ENCODE measurements at places on chromosomes 12 and 14.

- no peak for DNase-seq
Measured at GRCh38 chr14:61125041-61125866, 144.2 kb downstream of the SLC38A6 start.

DNA sequence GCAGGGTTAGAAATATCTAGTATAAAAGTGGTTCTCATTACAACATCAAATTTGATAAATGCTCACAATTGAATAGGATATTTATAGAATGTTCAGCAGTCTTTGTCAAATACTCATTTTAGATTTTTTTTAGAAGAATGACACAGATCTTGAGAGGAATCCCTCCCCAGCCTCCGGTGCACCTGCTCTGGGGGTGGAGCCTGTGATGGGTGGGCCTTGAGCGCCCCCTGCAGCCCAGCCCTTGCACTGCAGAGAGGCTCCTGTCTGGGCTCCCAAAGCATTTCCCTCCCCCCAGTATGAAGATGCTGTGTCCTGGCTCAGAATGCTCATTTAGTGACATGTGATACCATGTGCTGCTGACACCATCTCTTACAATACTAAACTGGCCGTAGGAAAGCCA is 792.3 kb downstream of the TMEM121 start:
- DNase-seq, result peak; percentile 66

DNA sequence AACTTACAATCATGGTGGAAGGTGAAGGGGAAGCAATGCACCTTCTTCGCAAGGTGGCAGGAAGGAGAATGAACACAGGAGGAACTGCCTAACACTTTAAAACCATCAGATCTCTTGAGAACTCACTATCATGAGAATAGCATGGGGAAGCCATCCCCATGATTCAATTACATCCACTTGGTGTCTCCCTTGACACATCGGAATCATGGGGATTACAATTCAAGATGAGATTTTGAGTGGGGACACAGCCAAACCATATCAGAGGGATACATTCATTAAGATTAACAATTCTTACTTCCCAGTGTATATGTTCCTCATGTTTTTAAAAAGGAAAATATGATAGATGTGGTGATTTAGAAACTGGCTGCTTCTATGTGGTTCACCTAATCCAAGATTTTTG is 117.9 kb downstream of the PDE3A start:
- no peak for DNase-seq

- no peak for DNase-seq
Measured at GRCh38 chr12:120139958-120140357, 23.4 kb upstream of the RAB35 start.

DNA sequence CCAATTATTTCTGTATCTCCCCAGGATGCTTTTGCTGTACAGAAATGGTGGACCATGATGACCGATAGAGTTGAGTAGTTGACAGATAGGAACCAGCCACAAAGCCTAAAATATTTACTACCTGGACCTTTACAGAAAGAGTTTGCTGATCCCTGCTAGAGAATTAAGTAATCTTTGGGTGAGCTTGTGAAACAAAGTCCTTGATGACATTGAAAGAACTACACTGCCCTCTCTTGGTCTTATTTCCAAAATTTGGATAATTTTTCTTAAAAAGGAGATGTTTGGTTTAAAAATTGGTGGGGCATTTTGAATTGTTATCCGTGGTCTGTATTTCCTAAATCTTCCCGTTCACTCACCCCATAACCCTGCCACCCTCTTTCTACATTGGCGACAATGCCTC is 13.7 kb upstream of the TCTN1 start:
- DNase-seq, result no peak

DNA sequence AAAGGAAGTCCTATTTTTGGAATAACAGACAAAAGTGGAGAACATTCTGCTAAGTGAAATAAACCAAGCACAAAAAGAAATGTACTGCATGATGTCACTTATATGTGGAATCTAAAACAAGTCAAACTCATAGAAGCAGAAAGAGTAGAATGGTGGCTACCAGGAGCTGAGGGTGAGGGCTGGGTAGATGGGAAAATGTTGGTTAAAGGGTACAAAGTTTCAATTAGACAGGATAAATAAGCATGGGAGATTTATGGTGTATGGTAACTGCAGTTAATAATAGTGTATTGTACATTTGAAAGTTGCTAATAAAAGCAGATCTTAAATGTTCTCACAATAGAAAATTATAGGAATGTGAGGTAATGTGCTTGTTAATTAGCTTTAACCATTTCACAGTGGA is 12.8 kb downstream of the LUM start:
- no peak for DNase-seq

- no peak for DNase-seq
Measured at GRCh38 chr12:92933606-92934005, 4.5 kb upstream of the EEA1 start.

GRCh38 chr14:43438056-43438455 is 1069.0 kb downstream of the FSCB start:
- no peak for DNase-seq

- DNase-seq, result no peak
Measured at GRCh38 chr12:13275241-13276085, 78.9 kb downstream of the EMP1 start.

GRCh38 chr14:32004300-32004699 is 72.8 kb upstream of the ARHGAP5 start:
- no peak for DNase-seq

GRCh38 chr12:27539191-27539631 is 15.2 kb downstream of the PPFIBP1 start:
- DNase-seq, result no peak

DNA sequence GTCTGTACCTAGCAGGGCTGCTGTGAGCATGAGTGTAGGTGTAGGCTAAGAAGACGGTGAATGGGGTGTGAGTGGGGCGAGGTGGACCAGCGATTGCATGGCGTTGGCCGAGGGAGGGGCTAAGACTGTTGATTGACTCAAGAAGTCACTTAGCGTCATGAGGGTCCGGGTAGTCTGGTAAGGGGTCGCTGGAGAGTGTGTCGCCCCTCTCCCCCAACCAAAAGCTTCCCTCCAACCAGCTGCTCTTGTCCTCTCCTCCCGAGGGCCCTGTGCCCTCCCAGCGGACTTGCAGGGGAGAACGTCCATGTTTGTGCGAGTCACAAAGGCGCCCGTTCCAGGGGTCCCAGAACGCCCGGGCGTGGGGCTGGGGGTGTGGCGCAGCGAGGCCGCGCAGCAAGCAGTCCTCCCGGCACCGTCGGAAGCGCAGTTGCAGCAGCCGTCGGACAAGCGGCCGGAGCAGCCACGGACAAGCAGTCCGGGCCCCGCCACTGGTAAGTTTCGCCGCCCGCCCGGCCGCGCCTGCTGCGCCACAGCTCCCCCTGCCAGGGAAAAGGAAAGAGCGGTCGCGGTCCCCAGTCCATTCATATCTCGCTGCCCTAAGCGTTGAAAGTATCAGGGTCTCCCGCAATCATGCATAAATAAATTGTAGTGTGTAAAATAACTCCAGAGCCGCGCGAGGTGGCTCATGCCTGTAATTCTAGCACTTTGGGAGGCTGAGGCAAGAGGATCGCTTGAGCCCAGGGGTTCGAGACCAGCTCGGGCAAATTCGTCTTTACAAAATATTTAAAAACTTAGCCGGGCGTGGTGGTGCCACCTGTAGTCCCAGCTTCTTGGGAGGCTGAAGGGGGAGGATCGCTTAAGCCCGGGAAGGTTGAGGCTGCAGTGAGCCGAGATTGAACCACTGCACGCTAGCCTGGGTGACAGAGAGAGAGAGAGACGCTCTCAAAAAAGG is at the start of gene CCDC63:
Gene CCDC63, plus strand, starts transcription at position 373 of the 952 bp plus-strand sequence. CDS start 5,968 bp downstream, outside the sequence.
- DNase-seq, result peak; percentile 48

DNA sequence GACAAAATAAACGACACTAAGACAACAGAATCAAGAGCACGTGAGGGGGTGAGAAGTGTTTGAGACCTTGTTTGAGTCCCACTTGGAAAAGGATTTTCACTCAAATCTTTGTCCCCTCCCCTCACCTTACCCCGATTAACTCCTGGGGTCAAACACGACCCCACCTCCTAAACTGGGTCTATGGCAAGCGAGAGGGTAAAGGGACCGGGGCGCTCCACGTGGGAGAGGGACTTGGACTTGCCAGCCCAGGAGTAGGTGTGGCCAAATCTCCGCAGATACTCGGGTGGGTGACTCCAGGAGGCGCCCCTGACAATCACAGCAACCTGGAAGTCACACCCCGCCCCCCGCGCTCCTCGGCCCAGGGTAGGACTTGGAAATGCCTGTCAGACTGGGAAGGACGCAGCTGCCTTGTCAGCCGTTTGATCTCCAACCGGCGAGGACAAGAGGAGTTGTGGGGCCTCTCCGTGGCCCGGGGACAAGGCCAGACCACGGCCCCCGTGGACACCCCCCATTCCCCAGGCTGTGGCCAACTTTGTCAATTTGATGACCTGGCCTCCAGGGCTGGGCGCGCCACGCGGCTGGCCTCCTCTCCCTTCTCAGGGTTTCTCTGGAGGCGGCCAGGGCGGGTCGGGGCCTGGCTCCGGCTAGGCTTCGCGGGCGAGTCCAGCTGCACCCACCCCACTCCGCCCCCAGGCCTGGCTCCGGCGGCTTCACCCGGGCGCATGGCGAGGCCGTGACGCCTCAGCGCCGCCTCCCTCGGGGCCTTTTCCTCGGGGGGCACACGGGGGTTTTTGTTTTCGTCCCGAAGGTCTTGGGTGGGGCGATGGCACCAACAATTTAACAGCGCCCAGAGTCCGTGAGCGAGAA is 1.1 kb upstream of the BCL11B start:
- DNase-seq, result peak; percentile 88

GRCh38 chr14:24067133-24068082 is 4.0 kb upstream of the CPNE6 start:
- no peak for DNase-seq

DNA sequence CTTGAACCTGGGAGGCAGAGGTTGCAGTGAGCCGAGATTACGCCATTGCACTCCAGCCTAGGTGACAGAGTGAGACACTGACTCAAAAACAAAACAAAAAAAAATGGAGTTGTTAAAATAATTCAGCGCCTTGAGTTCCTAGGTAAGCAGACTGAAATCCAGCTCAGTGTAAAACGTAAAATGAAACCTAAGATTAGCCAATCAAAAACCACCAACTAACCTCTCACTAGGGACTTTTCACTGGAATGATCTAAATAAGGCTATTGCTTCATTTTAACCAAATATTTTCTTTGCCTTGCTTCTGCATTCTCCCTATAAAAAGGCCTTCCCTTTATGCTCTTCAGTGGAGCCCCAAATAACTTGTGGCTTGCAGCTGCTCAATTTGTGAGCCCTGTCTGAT is 91.6 kb upstream of the HIF1A start:
- no peak for DNase-seq

Data from stimulated activated CD4-positive, alpha-beta T cell treated with anti-CD3 and anti-CD28 coated beads, Interleukin-15, amount 100 ng/mL, for 24 hours (primary cell).